HTR-8/SVneo (cell line): ENCODE measurements at places on chromosomes 7 and 10.
A peak's percentile ranks its signal among the peaks of the same experiment; 100 is the strongest.

- DNase-seq, result no peak
These were observed 92.8 kb downstream of the ST7 start for GRCh38 chr7:117045927-117046710.

DNA sequence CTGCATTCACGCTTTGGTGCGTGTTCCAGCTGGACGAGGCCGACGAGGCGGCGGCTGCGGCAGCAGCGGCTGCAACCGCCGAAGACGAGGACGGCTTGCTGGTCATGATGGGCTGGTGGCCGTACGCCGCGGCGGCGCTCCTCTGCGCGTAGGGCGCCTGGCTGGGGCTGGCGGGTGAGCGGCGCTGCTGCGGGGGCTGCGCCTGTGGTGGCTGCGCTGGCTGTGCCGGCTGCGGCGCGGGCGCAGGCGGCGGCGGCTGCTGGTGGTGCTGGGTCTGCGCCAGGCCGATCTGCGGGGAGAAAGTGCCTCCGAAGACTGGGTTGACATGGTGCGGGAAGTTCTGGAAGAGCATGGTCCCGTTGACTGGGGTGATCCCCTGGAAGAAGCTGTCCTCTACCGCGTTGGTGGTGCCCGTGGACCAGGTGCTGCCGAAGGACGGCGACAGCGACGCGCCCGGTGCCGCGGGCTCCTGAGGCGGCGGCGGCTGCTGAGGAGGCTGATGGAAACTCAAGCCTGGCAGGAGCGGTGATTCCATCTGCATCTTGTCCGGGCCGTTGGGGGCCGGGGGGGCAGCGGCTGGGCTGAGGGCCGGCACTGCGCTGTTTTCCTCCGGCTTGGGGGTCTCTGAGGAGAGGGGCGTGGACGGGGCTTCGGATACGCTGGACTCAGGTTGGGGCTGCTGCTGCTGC, 51.1 kb downstream of the CPEB3 start:
- peak; percentile 22 for DNase-seq

DNA sequence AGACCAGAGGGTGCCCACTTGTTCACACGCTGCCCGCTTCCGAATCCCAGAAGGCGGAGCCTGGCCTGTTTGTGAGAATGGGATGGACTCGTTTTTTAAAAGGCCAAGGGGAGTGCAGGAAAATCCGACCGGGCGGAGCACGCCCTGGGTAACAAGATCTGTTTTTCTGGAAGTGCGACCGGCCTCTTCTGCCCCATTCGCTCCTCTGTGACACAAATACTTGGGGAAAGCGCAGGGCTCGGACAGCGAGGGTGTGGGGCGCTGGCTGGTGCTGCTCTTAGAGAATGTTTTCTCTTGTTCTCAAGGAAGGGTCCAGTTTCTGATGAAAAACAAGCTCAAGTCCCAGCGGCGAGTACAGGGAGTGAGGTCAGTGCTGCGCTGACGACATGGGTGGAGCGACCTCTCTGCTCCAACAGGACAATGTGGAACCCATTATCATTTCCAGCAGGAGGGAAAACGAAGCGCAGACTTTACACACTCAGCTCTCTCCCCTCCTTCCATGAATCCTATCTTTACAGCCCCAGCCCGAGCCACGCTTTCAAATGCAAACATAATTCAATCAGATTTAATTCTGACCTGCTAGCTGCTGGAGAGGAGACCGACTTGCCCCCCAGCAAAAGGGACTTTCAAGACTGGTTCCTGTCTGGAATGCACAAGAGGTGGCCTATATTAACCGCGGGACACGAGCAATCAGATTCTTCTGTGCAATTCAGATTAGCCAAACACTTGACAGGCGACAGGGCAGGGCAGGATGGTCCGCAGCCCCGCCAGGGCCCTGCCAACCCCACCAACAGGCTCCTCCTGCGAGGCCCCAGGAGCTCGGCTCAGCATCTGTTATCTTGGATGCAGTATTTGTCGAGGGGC, 1.1 kb downstream of the RADIL start:
- DNase-seq, result peak; percentile 40

- DNase-seq, result no peak
These were observed 27.1 kb downstream of the BBS9 start for GRCh38 chr7:33156441-33156840.

GRCh38 chr7:132140341-132140740, 435.9 kb downstream of the PLXNA4 start:
- no peak for DNase-seq

- DNase-seq, result no peak
These were observed 26.1 kb upstream of the C10orf120 start for GRCh38 chr10:122725768-122726167.

DNA sequence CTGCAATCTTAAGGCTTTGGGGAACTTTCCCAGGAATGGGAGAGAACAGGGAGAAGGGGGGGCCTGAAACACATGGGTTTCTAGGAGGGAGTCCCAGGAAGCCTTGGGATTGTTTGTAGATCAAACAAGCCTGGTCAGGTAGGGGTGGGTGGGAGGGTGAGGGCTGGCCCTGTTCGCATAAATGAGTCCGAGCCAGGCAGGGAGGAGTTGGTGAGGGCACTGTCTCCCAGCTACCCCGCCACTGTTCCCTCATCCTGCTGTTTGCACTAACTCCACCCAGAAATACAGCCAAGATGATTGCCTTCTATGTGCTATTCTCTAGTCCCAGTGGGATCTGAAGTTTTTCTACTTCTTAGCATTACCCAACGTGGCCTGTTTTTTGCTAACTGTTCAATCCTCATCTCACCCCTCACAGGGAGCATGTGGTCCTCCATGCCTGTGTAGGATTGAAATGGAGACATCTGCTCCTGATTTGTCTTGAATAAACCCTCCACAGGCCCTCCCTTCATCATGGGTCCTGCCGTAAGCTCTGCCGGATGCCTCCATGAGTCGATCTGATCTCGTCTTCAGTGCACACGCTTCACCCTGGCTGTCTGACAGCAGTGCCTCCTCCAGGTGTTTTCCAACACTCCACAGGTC, 257.0 kb downstream of the COBL start:
- no peak for DNase-seq

DNA sequence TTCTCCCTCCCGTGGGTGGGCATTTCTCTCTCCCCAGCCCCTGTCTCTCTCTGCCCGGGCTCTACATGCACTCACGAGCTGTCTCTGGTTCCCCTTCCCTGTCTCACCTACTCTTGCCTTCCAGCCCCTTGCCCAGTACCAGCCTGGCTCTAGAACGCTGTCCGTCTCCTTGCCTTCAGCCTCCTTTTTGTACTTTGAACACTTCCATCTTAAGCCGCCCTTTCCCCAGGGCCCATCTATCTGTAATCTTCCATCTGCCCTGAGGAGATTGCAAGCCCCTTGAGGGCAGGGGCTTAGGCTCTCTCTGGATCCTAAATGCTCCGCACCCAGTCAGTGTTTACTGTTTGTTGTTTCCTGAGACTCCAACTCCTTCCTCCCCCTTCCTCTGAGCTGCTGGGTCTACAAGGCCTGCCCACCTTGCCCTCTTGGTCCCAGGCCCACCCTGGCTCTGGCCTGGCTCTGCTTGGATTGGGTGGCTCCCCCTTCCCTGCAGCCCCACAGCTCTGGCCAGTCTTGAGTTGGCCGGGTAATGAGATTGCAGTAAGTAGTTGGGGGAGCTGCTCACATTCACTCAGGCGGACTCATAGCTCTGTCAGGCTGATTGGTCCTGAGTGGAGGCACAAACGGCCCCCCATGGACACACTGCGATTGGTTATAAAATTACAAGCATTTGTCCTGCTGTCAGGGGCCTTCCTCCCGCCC, 28.3 kb downstream of the POLL start:
- DNase-seq, result no peak

DNA sequence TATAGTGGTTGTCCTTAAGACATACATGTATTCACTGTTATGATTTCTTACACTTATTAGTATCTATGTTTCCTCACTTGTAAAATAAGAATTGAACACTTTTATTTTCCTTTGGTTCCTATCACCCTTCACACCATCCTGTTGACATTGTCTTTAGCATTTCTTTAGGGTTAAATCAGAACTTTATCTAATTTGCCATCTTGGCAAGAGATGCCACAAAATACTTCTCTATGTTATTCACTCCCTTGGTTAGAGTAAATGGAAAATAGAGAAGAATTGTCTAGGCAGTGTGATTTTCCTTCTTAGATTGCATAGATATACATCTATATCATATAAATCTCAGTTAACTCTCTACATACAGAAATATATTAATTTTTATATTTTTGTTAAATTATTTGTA, 204.7 kb downstream of the SEMA3D start:
- DNase-seq, result no peak

- DNase-seq, result no peak
These were observed 18.9 kb downstream of the BAG3 start for GRCh38 chr10:119669975-119670640.

DNA sequence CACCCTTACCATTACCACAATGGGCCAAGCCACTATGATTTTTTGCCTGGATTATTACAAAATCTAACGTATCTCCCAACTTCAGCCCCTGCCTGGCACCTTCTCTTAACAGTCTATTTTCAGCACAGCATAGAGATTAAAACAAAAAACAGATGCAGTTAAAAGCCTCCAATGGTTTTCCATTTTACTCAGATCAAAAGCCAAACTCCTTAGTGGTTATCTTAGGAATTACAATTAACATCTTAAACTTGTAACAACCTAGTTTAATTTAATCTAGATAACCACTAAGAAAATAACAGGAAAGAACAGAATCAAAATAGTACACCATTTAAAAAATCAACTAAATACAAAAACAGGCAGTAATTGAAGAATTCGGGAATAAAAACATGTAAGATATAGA, 43.5 kb downstream of the DNAJC1 start:
- DNase-seq, result no peak

DNA sequence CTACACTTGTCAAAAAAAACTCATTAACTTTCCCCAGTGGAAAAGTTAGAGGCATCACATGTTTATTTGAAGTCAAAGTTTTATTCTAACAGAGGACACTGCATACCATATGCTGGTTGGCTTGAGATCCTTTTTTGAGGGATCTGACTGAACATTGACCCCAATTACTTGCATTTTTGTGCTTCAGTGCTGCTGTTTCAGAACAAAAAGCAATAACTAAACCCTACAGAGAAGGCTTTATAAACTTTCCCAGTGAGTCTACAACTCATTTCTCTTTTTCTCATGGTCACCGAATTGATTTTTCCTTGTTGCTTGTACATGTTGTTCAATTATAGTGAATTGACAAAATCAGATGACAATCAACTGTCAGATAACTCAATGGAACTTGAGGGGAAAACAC, 69.3 kb upstream of the PHYHIPL start:
- DNase-seq, result no peak

DNA sequence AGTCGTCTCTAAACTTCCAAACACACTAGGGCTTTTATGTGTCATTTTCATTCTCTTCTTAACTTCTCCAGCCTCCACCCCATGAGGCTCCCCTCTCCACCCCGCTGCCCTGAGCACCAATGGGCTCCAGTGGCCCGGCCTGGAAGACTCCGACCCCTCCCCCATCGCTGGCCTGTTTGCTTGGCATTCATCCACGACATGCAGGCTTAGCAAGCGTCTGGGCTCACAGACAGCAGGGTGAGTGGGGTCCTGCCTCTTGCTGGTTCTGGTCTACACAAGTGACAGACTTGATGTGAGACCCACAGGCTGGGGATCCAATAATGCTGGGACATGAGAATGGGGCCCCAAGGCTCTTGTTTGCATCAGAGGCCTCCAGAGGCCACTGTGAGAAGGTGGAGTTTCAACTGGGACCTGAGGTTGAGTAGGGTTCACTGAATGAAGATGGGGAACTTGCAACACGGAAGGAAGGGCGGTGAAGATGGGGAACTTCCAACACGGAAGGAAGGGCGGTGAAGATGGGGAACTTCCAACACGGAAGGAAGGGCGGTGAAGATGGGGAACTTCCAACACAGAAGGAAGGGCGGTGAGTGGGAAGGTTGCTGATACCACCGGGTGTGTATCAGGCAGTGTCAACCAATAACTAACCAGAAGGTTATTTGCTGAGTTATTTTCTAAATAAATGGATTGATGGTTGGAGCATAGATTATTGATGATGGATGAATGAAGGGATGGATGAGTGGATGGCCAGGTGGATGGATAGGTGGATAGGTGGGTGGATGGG, 14.0 kb downstream of the KNDC1 start:
- no peak for DNase-seq

DNA sequence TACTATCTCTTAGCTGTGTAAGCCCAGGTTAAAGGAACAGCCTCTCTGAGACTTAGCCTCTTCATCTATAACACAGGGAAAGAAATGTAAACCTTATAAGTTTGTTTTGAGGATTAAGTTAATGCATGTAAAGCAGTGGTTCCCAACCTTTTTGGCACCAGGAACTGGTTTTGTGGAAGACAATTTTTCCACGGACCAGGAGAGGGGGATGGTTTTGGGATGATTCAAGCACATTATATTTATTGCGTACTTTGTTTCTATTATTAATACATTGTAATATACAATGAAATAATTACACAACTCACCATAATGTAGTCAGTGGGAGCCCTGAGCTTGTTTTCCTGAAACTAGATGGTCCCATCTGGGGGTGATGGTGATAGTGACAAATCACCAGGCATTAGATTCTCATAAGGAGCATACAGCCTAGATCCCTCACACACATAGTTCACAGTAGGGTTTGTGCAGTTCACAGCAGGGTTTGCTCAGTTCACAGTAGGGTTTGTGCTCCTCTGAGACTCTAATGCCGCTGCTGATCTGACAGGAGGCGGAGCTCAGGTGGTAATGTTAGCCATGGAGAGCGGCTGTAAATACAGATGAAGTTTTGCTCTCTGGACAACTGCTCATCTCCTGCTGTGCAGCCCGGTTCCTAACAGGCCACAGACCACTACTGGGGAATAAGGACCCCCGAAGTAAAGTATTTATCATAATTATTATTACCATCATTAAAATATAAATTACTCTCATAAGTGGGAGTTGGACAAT, 41.3 kb upstream of the ANK3 start:
- no peak for DNase-seq

GRCh38 chr10:126425489-126426065, 37.3 kb upstream of the ADAM12 start:
- DNase-seq, result no peak

DNA sequence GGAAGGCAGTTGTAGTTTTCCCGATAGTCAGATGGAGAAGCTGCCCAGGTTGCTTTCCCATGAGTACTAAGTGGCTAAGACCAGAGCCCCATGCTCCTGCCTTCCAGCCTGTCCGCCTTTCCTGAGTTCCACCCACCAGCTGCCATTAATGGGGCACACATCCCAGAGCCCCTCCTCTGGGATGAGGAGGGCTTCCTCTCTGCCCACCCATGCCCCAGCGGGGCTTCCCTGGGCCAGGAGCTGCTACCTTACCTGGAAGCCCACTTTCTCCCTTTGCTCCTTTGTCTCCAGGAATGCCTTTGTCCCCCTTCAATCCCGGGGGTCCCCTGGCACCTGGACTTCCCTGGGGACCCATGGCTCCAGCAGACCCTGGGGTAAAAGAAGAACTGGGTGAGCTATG, 7.8 kb downstream of the SFTPD start:
- DNase-seq, result no peak

DNA sequence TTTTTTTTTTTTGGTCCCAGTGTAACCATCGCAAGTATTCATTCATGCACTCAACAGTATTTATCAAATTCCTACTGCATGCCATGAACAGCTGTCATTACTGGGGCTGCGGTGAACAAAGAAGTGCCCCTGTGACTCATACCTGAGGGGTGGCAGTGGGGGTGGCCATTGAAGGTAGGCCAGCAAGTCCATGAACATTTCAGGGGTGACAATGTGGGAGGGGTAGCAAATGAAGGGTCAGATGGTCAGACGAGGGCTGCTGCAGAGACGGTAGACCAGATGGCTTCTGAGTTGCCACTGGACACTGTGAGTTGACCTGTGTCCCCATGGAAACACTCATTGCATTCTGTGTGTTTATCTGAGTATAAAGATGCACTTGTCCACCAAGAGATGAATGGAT, 92.5 kb upstream of the PITRM1 start:
- DNase-seq, result peak; percentile 25
